ENCODE measurements at places on chromosomes 6 and 20. TPM values are rescaled to one million over a fixed set of nuclear protein-coding genes. Genes with fewer than 3 reads are reported as not detected.

GRCh38 chr6:113539623-113540022, 317.5 kb upstream of the MARCKS start:
- H3K4me1 ChIP-seq = no peaks in the 10 kb centered on the region
- no peak for DNase-seq
- no peak overlapping the region for H3K4me3 ChIP-seq
- H3K27ac ChIP-seq = no peak overlapping the region
- no peaks in the 10 kb centered on the region for H3K36me3 ChIP-seq

GRCh38 chr20:58759947-58760346, 67.3 kb downstream of the NPEPL1 start:
- no peak for DNase-seq
- peaks cover 22% of the 10 kb centered on the region for H3K27me3 ChIP-seq
- H3K4me3 ChIP-seq = no peak overlapping the region
- no peaks in the 10 kb centered on the region for H3K4me1 ChIP-seq

DNA sequence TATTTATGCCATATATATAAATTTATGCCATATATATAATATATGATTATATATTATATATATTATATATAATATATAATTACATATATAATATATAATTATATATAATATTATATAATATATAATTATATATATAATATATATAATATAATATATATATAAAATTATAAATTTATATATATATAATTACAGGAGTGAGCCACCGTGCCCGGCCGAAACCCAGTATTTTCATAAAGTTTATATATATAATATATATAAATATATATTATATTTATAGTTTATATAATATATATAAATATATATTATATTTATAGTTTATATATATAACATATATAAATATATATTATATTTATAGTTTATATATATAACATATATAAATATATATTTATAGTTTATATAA, 31.6 kb downstream of the NKX2-4 start:
- peaks cover 43% of the 10 kb centered on the region for H3K36me3 ChIP-seq
- H3K4me3 ChIP-seq = no peak overlapping the region
- H3K4me1 ChIP-seq = peaks cover 5% of the 10 kb centered on the region
- H3K27me3 ChIP-seq = no peaks in the 10 kb centered on the region
- DNase-seq = no peak

GRCh38 chr6:103783329-103783728, 1076.4 kb downstream of the HACE1 start:
- no peak overlapping the region for H3K27ac ChIP-seq
- H3K4me3 ChIP-seq = no peak overlapping the region
- DNase-seq = no peak
- H3K27me3 ChIP-seq = no peaks in the 10 kb centered on the region
- H3K4me1 ChIP-seq = no peaks in the 10 kb centered on the region

- H3K4me1 ChIP-seq = no peaks in the 10 kb centered on the region
- H3K4me3 ChIP-seq = no peak overlapping the region
- no peak overlapping the region for H3K27ac ChIP-seq
- DNase-seq = no peak
- no peaks in the 10 kb centered on the region for H3K36me3 ChIP-seq
Observed at GRCh38 chr6:168333989-168334388, 14.4 kb upstream of the DACT2 start.

DNA sequence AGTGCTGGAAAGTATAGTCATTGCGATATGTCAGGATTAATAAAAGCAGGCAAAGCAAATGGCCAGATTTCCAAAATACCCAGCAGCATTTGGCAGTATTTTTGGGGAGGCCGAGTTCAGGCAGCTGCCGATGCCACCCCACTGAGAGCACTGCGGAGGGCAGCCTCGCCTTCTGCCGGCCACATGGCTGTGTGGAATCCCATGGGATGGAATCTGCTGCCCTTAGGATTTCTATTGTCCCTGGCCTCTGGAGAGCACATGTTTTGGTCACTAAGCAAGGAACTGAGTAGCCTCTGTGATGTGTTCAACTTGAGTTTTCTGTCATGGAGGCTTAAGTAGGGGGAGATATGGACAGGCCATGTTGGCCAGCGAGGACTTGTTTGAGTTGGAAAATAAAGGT, 123.0 kb downstream of the FARS2 start:
- H3K4me3 ChIP-seq = no peak overlapping the region
- H3K4me1 ChIP-seq = no peaks in the 10 kb centered on the region
- no peaks in the 10 kb centered on the region for H3K27me3 ChIP-seq
- no peaks in the 10 kb centered on the region for H3K36me3 ChIP-seq

STMND1 gene
- not detected for total RNA-seq

DNA sequence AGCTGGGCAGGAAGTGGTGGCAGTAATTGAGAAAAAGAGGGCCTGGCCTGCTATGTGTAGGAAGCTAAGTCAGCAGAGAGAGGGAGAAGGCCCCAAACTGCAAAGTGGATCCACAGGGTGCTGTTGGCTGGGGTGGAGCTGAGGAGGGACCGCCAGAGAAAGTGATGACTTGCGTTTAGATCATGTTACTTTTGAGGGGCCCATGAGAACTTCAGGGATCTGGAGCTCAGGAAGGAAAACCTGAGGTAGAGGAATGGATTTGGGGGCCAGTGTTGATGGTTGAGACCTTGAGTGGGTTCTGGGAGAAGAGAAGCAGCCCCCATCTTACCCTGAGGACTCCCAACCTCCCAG, 155.5 kb downstream of the MRPL14 start:
- peak overlapping the region; percentile 43 for H3K27ac ChIP-seq
- H3K27me3 ChIP-seq = peaks cover 23% of the 10 kb centered on the region
- no peaks in the 10 kb centered on the region for H3K4me1 ChIP-seq
- H3K36me3 ChIP-seq = no peaks in the 10 kb centered on the region
- DNase-seq = no peak

DNA sequence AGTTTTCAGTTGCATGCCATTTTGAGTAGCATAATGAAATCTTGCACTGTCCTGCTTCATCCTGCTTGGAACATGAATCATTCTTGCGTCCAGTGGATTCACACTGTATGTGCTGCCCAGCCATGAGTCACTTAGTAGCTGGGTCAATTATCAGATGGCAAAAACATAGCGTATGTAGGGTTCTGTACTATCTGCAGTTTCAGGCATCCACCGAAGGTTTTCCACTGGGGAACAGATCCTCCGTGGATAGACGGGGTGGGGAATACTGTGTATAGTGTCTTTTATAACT, 61.4 kb downstream of the IL22RA2 start:
- no peaks in the 10 kb centered on the region for H3K4me1 ChIP-seq
- H3K27me3 ChIP-seq = peaks cover 10% of the 10 kb centered on the region
- no peak overlapping the region for H3K4me3 ChIP-seq
- H3K36me3 ChIP-seq = no peaks in the 10 kb centered on the region
- DNase-seq = no peak
- no peak overlapping the region for H3K27ac ChIP-seq
